NB4 (cell line): ENCODE measurements at places on chromosomes 3 and 15.

GRCh38 chr3:124227150-124227630, 235.3 kb upstream of the ROPN1 start:
- no peak for DNase-seq

- DNase-seq: no peak
Observed at GRCh38 chr3:140769951-140770350, 92.1 kb downstream of the TRIM42 start.

DNA sequence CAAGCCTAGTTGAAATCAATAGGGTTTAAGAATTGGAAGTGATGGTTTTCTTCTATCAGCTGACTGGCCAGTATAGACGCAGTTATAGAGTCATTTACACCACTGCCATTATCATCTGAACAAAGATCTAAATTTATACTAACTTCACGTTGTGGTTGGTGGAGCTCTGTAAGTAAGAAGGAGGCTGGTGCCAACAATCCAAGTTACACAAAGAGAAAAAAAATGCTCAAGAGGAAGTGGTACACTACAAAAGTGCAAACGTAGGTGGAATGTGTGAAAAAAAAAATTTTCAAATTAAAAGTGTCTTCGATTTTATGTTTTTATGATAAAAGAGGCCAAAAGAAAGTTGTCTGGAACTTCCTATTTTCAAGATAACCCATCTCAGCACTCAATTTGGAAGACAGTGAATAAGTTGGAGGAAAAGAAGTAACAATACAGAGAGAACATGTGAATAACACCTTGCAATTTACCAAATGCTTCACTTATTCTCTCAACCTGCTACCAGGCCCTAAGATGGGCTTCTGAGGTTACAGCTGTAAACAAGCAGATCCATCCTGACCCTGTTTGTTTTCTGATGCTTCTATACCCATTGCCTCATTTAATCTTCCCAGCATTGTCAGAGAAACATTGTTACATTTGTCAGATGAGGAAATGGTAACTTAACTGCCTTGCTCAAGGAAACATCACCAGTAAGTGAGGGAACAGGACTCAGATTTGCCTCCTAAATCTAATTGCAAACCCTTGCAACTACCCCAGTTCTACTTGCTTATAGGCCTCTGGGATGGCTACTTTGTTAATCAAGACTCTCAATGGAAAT, 12.0 kb upstream of the TASOR start:
- no peak for DNase-seq

DNA sequence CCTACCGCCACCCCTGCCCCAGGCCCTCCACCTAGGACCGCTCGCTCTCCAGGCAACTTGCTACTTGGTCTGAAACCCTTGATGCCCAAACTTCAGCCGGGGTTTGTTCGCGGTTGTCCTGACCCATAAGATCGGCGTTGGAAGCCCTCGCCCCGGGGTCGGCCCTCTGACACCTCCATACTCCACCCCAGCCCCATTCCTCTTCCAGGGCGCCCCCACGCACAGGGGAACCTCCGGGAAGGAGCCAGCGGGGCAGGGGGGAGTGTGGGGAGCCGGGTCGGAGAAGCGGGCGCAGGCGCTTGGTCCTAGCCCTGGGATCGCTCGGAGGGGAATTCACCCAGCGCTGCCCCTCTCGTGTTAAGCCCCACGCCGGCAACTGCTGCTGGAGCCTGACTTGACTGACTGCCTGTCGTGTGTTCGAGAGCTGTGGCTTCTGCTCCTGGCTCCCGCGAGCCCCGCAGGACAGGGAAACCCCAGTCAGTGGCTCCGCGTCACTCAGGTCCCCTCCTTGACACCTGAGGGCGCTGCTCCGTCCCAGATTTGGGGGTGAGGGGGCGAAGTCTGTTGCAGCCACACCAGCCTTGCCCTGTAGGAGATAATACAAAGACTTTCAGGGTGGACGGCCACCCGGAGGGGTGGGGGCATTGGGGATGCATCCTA, 675 bp downstream of the RYR3 start:
- DNase-seq: no peak

DNA sequence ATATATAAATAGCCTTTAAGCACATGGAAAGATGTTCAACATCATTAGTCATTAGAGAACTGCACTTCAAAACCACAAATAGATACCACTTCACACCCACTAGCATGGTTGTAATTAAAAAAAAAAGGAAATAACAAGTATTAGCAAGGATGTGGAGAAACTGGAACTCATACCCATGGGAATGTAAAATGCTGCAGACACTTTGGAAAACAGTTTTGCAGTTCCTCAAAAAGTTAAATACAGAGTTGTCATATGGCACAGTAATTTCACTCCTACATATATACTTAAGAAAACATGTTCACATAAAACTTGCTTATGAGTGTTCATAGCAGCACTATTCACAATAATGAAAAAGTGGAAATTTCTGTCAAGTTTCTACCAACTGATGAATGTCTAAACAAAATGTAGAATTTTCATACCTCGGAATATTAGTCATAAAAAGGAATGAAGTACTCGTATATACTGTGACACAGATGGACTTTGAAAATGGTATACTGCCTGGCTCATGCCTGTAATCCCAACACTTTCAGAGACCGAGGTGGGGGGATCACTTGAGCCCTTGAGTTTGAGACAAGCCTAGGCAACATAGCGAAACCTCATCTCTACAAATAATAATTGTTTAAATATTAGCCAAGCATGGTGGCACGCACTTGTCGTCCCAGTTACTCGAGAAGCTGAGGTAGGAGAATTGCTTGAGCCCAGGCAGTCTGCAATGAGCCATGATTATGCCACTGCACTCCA, 28.1 kb downstream of the BCL2A1 start:
- DNase-seq: peak; percentile 69

- no peak for DNase-seq
Observed at GRCh38 chr3:20683910-20684309, 497.9 kb upstream of the SGO1 start.

- DNase-seq: peak; percentile 73
Observed at GRCh38 chr15:52098323-52098722, 14.3 kb downstream of the BCL2L10 start.

- DNase-seq: no peak
Observed at GRCh38 chr3:64352639-64352992, 127.3 kb upstream of the PRICKLE2 start.
